ENCODE measurements at places on chromosomes 3 and 15.

GRCh38 chr3:194964809-194965208 is 279.1 kb downstream of the FAM43A start:
- DNase-seq = no peak

DNA sequence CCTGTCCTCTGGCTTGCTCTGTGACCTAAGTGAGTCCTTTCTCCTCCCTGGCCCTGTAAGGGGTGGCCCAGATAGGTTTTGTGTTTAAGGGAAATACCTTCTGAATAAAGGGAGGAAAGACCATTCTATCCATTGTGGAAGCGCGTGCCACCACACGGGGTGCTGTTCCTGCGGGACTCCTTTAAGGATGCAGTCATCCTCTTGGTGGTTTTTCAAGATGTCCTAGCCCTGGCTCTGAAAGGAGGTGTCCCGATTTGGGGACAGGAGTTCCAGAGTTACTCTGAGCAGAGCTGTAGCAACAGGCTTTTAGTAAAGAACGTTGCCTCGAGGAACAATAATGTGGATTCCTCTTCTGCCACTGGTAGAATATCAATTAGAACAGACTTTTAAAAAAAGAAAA is 9.6 kb downstream of the SLC6A6 start:
- DNase-seq = no peak

DNA sequence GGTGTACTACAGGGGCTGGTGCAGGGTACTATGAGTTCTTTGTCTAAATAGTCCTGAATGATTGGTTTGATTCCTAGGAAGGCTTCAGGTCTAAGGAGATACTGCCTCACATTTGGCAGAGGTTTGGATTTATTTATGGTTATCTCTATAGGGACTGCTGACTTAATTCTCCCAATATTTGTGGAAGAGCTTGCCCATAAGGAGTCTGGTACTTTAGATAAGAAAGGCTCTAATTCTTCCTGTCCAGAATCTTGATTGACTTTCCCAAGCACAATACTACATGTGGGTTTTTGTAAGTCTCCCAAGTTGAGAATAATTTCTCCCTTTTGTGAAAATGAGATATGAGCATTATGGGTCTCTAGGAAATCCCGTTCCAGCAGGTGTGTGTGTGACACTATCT is 36.7 kb upstream of the AP4E1 start:
- DNase-seq = no peak

GRCh38 chr15:72566973-72567372 is 87.5 kb upstream of the GOLGA6B start:
- DNase-seq = no peak

GRCh38 chr3:11238060-11238459 is 34.1 kb upstream of the ATG7 start:
- DNase-seq = no peak

GRCh38 chr3:51332156-51332555 is 52.9 kb upstream of the MANF start:
- DNase-seq = no peak

DNA sequence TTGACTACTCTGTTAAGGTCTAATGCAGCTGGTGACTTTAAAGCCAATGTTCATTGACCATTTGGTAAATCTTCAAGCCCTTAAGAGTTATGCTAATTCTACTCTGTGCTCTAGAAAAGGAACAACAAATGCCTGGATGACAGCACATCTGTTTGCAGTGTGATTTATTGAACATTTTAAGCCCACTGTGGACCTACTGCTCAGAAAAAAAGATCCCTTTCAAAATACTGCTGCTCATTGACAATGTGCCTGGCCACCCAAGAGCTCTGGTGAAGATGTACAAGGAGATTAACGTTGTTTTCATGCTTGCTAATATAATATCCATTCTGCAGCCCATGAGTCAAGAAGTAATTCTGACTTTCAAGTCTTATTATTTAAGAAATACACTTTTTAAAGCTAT is 110.8 kb downstream of the TBC1D5 start:
- no peak for DNase-seq

DNA sequence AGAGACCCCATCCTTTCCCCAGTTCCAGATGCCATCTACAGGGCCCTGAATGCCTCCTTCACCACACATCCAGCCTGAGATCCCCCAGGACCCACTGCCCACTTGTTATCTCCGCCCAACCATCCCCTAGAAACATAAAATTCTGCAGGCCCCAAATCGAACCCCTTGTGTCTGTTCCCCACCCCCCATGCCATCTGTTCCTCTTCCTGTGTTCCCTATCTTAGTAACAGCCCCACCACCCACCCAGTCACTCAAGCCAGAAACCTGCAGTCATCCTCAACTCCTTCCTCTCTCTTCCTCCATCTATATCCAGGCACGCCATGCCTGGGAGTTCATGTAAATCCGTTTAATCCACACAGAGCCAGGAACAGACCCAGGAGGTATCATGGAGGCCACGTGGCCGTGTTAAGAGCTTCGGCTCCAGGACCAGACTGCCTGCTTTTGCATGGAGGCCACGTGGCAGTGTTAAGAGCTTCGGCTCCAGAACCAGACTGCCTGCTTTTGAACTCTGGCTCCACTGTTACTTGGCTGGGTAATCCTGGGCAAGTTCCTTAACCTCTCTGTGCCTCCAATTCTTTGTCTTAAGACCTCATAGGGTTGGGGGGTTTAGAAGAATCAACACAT is 4.8 kb downstream of the CSRNP1 start:
- DNase-seq = no peak

All from stimulated activated CD4-positive, alpha-beta T cell treated with anti-CD3 and anti-CD28 coated beads, Interleukin-4, amount 100 ng/mL, for 4 hours (primary cell).